ENCODE measurements at places on chromosomes 7 and 10.

- no peak for DNase-seq
Measured at GRCh38 chr7:22361320-22361719, 4.4 kb upstream of the RAPGEF5 start.

- DNase-seq = no peak
Measured at GRCh38 chr10:58993480-58994221, 182.8 kb upstream of the PHYHIPL start.

DNA sequence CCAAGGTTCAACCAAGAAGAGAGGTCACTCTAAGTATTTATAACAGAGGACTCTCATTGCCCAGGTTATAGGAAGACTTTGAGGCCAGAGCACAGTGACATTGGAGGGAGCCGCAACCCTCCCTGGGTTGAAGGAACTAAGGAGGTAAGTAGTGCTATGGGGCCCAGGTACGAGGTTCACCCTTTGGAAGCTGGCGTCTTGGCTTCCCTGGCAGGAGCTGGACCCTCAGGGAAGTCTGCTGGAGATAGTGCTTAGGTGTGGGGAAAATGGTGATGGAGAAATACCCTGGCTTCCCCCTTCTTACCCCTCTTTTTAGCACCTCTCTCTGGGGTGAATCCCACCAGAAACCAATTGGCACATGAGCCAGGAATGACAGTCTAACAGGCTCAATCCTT is 317.9 kb upstream of the ZNF32 start:
- no peak for DNase-seq

GRCh38 chr7:129095258-129095657 is 40.3 kb upstream of the TNPO3 start:
- DNase-seq = no peak

- DNase-seq = no peak
Measured at GRCh38 chr10:120184547-120185337, 272.3 kb upstream of the PLPP4 start.

- DNase-seq = no peak
Measured at GRCh38 chr10:12777840-12778585, 223.5 kb downstream of the CCDC3 start.

DNA sequence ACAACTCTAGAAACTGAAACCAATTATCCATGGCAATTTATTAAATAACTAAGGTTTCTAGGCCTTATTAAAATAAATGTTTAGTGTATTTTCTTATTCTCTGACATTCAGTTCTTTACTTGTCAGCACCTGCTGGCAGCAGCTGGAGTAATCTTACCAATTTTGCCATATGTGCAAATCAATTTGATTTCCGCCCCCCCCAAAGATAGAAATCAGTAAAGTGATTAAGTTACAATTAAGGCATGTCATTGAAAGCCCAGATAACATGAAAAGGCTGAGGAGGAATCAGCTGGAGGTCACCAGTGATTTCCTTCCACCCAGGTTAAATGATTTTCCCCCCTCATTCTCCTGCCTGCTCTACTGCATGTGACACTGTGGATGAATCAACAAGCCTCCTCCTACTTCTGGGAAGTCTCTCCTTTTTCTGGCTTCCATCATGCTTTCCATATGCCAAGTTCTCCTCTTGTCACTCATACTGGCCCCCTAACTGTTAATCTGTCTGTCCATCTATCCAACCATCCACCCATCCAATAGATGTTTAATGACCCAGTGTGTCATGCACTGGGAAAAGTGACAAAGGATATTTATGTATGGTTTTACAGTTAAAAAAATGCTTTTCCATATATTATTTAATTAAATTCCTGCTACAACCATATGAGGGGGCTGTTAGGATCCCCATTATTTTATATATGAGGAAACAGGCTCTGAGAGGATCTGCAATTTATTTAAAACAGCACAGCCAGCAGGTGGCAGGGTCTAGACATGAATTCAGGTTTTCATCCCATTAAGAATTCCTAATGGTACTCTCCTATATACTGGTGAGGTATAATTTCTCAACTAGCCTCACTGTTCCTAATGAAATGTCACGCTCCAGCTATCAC is 116.5 kb downstream of the ATXN7L1 start:
- no peak for DNase-seq

DNA sequence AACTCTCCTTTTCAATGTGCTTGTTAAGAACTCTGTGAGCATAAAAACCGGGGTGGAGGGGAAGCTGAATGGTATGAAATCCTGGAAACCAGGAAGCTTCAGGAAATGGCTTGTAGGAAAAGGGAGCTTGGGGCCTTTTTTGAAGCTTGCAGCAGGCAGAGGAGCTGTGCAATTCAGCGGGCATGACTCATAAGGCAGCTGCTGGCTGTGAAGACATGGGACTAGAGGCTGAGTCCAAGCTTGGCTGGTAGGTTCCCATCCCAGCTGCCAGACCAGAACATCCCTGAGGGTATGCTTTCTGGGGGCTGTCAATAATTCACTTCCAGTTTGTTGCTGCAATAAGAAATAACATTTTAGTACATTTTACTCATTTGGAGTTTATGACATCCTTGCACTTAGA is 36.8 kb upstream of the CDC14C start:
- DNase-seq = no peak

DNA sequence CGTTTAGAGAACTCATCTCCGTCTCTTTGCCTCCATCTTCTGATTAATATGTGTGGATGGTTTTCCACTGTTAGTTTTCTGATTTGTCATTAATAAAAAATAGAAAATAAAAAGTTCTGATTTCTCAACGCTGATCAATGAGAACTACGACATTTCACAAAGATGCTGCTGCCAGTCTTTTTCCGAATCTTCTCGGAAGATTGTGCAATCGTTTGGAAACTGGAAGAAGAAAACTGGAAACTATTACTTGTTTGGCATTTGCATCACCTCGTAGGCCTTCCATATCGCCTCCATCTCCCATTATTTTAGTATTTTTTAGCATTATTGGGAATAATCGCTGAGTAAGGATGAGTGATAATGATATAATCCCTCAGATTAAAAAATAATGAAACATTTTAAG is 123.2 kb upstream of the KLF6 start:
- DNase-seq = no peak

DNA sequence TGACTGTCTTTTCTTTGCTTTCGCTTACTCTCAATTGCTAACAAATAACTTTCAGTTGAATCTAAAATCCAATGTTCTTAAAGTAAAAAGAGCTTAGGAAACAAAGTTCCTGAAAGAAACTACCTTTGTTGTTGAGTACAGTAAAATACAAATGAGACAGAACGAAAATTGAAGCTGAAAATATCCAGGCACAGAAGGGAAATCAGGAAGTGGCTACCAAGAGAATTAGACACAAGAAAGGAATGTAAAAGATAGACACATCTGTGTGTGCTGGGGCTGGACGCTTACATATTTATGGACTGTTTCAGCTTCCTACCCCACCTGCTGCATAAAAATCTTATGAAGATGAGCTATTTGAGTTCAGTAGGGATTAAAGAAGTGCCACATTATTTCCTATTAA is 161.7 kb upstream of the PLXDC2 start:
- DNase-seq = no peak

GRCh38 chr7:84548366-84549365 is 354.1 kb upstream of the SEMA3A start:
- DNase-seq = no peak

DNA sequence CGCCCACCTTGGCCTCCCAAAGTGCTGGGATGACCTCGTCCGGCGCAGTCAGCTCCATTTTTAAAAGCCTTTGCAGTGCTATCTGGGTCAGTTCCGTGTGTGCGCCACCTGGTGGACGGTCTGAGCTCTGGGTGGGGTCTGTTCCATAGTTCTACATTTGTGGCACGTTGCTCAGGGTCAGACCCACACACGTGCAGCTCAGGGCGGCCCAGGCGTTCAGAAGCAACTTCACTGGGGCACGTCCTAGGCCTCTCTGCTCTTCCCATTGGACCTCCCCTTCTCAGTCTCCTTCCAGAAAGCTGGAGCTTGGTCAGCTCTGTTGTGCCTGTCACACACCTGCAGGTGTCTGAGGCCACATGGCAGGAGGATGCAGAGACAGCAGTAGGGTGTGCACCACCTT is 137.9 kb downstream of the DNAJB6 start:
- DNase-seq = peak; percentile 67
